ENCODE measurements at places on chromosomes 7 and 10. TPM values are rescaled to one million over a fixed set of nuclear protein-coding genes. Genes with fewer than 3 reads are reported as not detected.

The PTTG1IP2 gene
- total RNA-seq, result not detected

The ZNF800 gene
- 29.4 TPM for total RNA-seq

The DNAH11 gene
- 2.8 TPM for total RNA-seq

The SNX10 gene
- 75.6 TPM for total RNA-seq

The ZMYND11 gene
- 58.9 TPM for total RNA-seq

Data from left lung (tissue), 14 donors.